T-helper 17 cell (primary cell): ENCODE measurements at places on chromosomes 16 and 17. TPM values are rescaled to one million over a fixed set of nuclear protein-coding genes. Genes with fewer than 3 reads are reported as not detected.

Gene TAC4
- total RNA-seq: not detected

DNA sequence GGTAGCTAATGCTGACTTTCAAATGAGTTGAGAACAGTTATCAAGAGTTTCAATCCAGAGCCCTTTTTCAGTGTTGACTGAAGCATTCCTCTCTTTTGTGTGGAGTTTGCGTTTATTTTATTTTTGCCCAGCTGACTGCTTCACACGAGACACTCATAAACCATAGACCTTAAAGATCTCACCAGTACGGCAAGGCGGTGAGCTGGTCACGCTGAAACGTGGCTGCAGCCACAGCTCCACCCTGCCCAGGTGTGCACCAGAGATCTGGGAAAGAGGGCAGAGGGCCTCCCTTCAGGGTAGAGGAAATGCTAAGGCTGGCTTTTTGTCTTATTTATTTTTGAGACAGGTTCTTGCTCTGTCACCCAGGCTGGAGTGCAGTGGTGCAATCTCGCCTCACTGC lies 112.2 kb downstream of the AATF start:
- no peaks in the 10 kb centered on the region for H3K27me3 ChIP-seq
- no peak for DNase-seq
- H3K4me3 ChIP-seq: no peak overlapping the region
- H3K36me3 ChIP-seq: peaks cover 2% of the 10 kb centered on the region
- no peak overlapping the region for H3K27ac ChIP-seq
- peaks cover 2% of the 10 kb centered on the region for H3K4me1 ChIP-seq

GRCh38 chr17:75345514-75346167 lies 56.4 kb upstream of the SLC25A19 start:
- DNase-seq: no peak
- peak overlapping the region; percentile 98 for H3K27ac ChIP-seq
- peaks cover 62% of the 10 kb centered on the region for H3K4me1 ChIP-seq
- H3K4me3 ChIP-seq: peak overlapping the region; percentile 82

Gene DCXR
- 77.5 TPM for total RNA-seq

Gene CD300H
- total RNA-seq: not detected

Gene OR1E2
- total RNA-seq: not detected

Gene EVPLL
- not detected for total RNA-seq

GRCh38 chr16:53007095-53007494 lies 45.6 kb downstream of the CHD9NB start:
- H3K27ac ChIP-seq: no peak overlapping the region
- H3K36me3 ChIP-seq: no peaks in the 10 kb centered on the region
- no peak overlapping the region for H3K4me3 ChIP-seq
